ENCODE measurements at places on chromosomes 2 and 18.

GRCh38 chr2:54387059-54387991, 68.8 kb upstream of the SPTBN1 start:
- DNase-seq, result no peak

- no peak for DNase-seq
These were observed 558.8 kb upstream of the CHAC2 start for GRCh38 chr2:53208815-53209214.

GRCh38 chr2:120876526-120877280, 141.0 kb downstream of the GLI2 start:
- no peak for DNase-seq

- no peak for DNase-seq
These were observed 140.3 kb downstream of the CYRIA start for GRCh38 chr2:16525265-16525887.

- DNase-seq, result no peak
These were observed 2.7 kb upstream of the CROCC2 start for GRCh38 chr2:240903191-240904060.

- DNase-seq, result no peak
These were observed 158.6 kb upstream of the THUMPD2 start for GRCh38 chr2:39937621-39938020.

DNA sequence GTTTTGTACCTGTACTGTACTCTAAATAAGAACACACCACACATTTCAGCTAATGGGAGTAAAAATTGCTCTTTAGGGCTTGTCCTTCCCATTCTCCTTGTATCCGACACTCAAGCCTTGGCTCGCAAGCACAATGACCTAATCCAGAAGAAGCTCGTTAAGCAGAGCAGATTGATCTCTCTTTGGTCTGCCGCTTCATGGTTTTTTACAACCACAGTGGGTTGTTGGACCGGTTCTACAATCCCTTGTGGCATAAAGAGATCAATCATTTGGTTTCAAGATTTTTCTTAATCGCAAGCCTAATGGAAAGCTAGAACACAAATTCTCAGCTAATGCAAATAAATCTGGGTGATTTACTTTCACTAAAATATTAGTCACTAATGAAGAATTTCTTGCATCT, 662.1 kb downstream of the LRP1B start:
- DNase-seq, result no peak

DNA sequence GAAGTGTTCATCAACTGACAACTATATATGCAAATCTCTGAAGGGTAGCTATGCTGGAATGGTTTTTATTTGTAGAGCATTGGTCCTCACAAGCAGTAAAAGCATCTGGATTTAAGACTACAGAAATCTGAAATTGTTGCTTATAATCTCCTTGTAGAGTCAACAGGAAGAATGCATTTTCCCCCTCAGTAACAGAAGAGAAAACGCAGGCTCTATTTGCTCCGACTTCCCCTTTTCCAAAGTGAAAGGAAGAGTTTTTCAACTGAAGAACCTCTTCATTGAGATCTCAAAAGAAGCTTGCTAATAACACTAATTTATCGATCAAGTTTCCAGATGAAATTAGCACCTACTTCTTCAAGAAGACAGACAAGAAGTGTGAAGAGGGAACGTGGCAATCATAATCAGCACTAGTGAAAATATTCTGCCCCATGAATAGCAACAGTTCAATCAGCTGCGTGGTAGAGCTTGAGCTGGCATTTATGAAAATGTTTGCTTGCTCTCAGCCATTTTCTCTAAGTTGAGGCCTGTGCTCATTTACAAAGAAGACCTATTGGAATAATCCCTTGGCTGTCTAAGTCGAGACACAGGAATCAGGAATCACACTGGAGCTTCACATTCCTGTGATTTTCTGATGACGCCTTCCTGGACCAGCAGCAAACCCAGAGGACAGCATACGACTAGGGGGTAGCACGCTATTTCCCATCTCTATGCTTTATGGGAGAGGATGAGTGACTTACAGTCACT, 43.7 kb downstream of the TGIF1 start:
- DNase-seq, result no peak

- DNase-seq, result no peak
These were observed 9.7 kb downstream of the CNOT9 start for GRCh38 chr2:218578272-218578877.

DNA sequence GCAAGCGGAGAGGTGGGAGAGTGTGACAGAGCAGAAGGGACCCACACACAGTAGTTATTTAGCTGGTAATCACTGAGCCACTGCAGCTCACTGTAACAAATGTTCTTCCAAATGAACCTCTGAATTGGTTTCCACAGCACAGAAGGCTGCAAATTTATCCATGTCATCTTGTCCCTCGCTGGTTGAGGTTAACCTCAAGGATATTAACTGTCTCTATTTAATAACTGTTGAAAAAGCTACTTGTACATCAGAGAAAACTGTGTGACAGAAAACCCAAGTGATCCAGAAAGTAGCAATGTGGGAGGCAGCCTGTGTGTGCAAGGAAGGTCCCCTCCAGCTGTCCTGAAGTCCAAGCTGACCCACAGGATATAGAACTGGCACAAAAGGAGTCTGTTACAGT, 153.6 kb downstream of the DSEL start:
- DNase-seq, result no peak

DNA sequence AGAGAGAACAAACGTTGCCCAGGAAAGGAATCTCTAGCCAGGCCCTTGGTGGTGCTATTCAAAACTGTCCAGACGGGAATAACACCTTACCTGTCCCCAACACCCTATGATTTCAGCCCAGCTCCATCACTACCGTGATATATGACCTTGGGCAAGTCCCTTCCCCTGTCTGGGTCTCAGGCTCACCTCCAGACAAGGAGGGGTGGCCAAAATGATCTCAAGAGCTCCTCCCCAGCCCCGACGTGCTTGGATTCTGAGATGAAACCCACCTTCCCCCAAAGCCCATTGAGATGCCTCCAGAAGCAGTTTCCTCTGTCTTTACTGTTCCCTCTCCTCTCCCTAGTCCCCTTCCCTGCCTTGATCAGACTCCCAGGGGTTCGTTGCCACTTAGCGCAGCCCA, 1.5 kb downstream of the KCNK3 start:
- no peak for DNase-seq

- no peak for DNase-seq
These were observed 63.0 kb downstream of the GLI2 start for GRCh38 chr2:120798567-120799247.

DNA sequence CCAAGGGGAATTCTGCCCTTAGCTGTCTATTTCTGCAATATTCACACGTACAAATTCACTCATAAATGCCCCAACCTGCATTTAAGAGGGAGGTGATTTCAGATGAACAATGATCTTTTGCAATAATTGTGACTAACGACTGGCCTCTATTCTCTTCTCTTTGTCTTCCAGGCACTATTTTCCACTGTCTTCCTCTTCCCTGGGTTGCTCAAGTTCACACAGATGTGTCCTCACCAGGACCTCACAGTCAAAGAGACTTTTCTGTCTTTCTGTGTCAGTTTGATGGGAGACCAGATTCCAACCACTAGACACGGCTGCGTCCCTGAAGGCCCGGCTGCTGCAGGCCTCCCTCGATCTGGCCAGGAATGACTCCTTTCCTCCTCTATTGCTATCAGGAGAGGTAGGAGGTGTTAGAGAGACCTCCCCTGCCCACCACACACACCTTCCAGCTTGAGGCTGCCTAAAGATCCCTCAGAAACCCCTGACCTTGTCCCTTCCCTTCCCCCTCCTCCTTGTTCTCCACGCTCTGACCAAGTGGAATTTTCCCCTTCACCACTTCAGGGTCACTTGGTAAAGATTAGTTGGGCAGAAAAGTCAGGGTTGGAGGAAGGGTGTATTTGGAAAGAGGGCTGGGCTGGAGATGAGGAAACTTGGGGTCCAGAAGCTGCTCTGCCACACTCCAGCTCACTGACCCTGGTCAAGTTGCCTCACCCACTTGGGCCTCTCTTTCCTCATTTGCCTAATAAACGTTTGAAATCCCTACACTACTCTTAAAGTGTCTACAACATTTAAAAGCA, 109.2 kb upstream of the COPS8 start:
- no peak for DNase-seq

Measured in activated naive CD4-positive, alpha-beta T cell (primary cell).